ENCODE measurements at places on chromosomes 6 and 20. TPM values are rescaled to one million over a fixed set of nuclear protein-coding genes. Genes with fewer than 3 reads are reported as not detected.

RIPPLY2 gene
- not detected for total RNA-seq

DNA sequence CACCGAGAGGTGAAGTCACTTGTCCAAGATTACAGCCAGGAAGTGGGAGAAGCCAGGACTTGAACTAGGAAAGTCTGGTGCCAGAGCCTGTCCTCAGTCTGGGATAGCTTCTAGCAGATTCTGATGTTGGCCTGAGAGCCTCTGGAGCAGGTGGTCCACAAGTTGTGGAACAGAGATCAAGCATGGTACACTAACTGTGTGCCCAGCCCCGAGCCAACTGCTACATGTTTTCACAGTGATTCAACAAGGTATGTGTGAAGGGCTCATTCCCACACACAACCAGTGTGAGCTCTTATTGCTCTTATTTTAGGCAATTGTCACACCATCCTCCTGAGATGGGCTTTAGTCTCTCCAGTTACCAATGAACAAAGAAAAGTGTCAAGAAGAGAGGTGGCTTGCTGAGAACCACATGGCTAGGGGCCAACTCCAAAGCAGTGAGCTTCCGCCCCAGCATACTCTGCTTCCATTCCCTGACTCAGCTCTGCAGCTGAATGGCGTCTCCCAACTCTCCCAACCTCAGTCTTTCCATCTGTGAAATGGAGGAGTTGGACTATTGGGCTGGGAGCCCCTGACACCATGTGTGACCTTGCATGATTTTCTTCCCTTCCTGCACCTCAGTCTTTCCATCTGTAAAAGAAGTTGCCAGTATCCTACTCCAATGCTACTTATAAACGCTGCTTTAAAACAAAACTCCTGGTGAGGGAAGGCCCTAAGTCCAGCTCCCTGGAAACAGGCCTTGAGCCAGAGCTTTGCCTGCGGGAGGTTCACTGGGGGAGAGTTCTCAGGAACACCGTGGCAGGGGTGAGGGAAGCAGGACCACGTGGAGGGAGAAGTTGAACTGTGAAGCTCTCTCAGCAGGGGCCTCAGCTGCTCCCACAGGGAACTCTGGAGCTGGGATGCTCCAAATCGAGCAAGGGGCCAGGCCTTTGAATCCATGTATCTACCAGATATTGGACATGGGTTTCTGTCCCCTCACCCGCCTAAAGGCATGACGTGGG, 40.9 kb downstream of the CDH22 start:
- no peaks in the 10 kb centered on the region for H3K27me3 ChIP-seq
- no peak overlapping the region for H3K4me3 ChIP-seq
- no peak for DNase-seq
- H3K4me1 ChIP-seq, result no peaks in the 10 kb centered on the region
- no peaks in the 10 kb centered on the region for H3K36me3 ChIP-seq

- H3K4me3 ChIP-seq, result no peak overlapping the region
- no peak for DNase-seq
- H3K4me1 ChIP-seq, result no peaks in the 10 kb centered on the region
- H3K27ac ChIP-seq, result no peak overlapping the region
Observed at GRCh38 chr6:169589699-169590257, 112.1 kb downstream of the WDR27 start.

CCN6 gene
- not detected for total RNA-seq

PGC gene
- total RNA-seq, result not detected

PDE7B gene
- 1.4 TPM for total RNA-seq
